NCI-H146 (cell line): ENCODE measurements at places on chromosomes 2 and 18.
A peak's percentile ranks its signal among the peaks of the same experiment; 100 is the strongest.

DNA sequence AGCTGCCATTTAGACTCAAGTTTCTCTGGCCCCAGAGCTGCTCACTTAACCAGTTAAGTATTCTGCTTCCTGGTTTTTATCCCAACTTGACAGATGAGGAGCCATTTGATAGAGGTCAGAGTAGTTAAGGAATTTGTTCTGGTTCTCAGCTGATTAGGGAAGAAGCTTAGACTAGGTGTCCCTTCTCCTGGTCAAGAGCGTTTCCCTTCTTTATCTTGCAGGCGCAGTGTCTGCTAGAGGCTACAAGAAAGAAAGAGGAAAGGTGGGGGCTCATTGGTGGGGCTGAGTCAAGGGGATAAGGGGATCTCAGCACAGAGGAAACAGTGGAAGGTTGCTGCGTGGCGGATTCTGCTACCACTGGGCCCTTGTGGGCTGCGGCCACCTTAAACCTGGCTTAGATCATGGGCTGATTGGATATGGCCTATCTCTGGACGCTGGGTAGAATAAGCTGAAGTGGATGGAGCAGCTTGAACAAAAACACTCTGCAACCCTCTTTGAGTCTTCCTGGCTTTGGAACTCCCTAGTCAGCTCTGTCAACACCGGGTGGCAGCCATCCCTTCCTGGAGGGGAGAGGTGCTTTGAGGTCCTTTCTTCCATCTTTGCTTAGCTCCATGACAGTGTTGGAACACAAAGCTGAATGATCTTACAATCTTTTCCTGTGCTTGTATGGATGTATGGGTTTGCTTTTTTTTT, 70.8 kb downstream of the QPCT start:
- peak; percentile 58 for DNase-seq

DNA sequence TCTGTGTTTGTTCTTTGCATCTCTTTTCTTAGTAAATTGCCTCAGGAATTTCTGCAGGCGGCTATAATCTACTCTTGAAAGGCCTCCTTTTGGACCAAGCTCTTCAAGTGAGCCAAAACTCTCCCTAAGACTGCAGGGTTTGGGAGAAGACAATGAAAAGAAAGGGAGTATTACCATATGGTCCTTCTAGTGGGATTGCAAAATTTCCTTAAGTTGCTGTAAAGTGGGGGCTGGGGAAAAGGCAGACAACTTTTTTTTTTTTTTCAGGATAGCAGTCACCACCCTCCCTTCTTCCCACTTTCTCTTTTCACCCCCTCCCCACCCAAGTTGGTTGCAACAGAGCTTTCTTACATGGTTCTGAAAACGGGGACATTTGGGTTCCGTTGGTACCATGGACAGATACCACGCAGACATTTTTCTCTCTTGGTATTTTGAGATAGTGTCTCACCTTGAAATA, 183.7 kb downstream of the FHOD3 start:
- no peak for DNase-seq

- peak; percentile 74 for DNase-seq
Measured at GRCh38 chr18:12076424-12077140, 17.1 kb upstream of the ANKRD62 start.

- DNase-seq, result no peak
Measured at GRCh38 chr2:46952171-46952570, 36.6 kb upstream of the MCFD2 start.

GRCh38 chr2:105712981-105713596, 31.6 kb upstream of the NCK2 start:
- no peak for DNase-seq

GRCh38 chr2:78870343-78870967, 155.0 kb upstream of the REG3G start:
- DNase-seq, result no peak

DNA sequence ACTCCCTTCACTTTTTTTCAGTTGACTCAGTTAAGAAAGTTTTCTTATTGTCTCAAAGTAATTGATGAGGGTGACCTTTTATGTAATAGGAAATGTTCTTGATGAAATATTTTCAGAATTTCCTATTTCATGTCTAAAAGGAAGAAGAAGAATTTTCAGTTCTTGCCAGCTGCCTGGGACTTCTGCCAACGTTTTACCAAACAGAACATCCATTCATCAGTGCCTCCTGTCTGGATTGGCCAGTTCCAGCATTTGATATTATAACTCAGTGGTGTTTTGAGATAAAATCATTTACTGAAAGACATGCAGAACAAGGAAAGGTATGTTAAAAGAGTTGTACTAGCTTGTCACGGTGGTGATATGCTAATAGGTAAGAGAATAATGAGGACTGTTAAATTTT, 104.7 kb upstream of the MYO3B start:
- DNase-seq, result no peak

DNA sequence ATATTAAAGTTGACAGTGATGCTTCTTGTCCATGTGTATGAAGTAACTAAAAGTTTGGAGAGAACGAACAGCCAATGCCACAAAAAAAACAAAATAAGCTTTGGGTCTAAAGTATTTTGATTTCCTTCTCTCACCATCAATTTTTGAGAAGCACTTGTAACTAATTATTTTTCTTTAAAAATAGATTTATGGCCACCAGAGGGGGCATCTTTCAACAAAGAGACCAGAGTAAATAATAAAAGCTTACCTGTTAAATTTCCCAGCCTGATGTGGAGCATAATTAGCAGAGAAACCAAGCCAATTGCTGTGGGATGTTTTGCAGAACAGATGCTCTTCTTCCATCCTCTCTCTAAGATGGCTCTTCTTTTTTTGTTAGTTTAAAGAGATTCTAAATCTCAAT, 29.0 kb downstream of the LINC00305 start:
- DNase-seq, result peak; percentile 64

- DNase-seq, result no peak
Measured at GRCh38 chr2:98233941-98234340, 112.3 kb upstream of the CNGA3 start.
